Left cardiac atrium (tissue), 4 donors: ENCODE measurements at places on chromosomes 1 and 21. TPM values are rescaled to one million over a fixed set of nuclear protein-coding genes. Genes with fewer than 3 reads are reported as not detected.

SELENBP1 gene
- 82.2 TPM for total RNA-seq

DNA sequence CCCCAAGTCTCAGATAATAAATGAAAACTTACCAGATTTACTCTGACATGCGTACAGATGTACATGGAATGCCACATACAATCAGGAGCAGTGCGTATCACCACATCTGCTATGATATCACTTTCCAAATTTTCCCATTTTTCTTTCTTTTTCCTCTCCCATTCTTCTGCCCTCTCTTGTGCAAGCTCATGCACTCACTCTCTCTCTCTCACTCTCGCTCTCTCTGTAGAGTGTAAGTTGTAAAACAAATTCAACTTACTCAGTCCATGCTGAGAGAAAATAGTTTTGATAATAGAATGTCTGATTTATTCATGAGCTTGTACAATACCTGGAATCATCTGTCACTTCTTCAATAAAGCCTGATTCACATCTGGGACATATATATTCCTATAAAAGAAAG lies 35.3 kb downstream of the RNF115 start:
- no peak for DNase-seq

DNA sequence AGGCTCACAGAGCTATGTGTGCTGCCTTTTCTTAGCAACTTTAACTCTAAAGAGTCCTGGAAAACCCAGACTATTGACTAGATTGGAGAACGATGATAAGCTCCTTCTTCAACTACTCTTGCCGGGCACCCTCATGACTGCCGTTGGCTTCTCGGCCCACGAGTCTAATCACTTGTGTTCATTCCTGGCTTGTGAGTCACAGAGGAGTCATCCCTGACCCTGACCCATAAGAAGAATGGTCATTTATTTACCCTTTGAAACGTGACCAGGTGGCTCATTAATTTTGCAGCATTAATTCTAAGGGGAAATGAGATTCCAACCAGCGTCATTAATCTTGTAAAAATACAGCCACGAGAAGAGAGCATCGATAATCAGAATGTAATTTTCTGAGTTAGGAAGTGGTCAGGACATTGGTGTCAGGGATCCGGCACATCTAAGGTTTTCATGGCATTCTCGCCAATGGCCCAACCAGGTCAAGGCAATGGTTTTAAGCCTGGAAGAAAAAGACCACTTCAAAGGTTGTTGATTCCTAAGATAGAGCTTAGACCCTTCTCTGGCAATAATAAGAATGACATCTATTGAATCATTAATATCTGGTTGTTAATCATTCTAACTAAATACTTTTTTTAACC lies 183.6 kb upstream of the RUNX1 start:
- no peak for DNase-seq

GRCh38 chr1:226287587-226287986 lies 21.4 kb downstream of the LIN9 start:
- DNase-seq, result no peak

GRCh38 chr1:238582816-238583215 lies 692.1 kb upstream of the ZP4 start:
- DNase-seq, result no peak

DNA sequence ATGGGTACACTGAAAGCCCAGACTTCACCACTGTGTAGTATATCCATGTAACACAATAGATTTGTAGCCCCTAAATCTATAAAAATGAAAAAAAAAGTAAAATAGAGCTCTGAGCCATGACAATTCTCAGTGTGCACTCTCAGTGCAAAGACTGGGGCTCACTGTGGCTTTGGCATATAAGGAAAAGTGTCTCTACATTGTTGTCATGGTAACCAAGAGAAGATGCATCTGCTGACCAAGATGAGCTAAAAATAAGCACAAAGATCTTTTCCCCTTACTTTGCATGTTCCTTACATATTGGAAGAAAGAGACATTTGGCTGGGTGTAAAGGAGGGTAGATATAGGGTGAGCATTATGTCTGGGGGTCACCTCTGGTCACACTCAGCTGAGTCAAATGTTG lies 12.0 kb downstream of the PGLYRP4 start:
- DNase-seq, result no peak

RIPPLY3 gene
- total RNA-seq, result not detected

- no peak for DNase-seq
Observed at GRCh38 chr1:56872597-56872996, 18.0 kb downstream of the C8A start.

DNA sequence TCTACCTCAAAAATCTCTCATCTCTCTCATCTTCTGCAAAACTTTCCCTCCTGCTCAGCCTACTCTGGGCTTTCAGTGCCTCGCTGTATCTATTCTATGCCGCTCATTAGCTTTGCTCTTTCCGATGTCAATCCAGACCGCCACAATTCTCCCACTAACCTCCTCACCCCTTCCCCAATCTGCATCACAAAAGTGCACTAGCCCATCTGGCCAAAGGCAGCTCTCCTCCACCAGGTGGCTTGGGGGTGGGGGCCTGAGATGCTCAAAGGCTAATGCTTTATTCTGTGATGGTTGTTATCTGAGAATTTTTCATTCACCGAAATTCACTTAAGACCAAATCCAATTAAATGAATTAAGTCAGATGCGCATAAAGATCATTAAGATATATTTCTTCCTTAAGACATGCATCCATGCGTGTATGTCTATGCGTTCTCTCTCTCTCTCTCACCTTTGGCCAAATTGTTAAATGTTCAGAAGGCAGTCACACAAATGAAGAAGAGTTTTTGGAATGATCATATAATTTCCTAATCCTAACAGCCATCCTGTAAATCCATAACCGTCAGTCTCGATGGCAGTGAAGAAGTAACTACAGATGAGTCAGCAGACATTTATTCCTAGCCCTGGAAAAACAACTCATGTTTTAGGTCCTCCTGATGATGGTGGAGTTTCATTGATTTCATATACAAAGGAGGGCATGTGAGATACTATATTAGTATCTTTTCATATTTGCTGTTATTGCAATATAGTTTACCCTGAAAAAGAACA lies 111.3 kb downstream of the C1orf21 start:
- no peak for DNase-seq

TAS1R1 gene
- total RNA-seq, result not detected

- peak; percentile 54 for DNase-seq
Observed at GRCh38 chr1:25550683-25551310, 7.4 kb downstream of the LDLRAP1 start.
